Brain (organoid and tissue), 16 donors: ENCODE measurements at places on chromosomes 12 and 14. TPM values are rescaled to one million over a fixed set of nuclear protein-coding genes. Genes with fewer than 3 reads are reported as not detected.

- peak; percentile 70 for DNase-seq
Measured at GRCh38 chr12:12788675-12789368, 3.4 kb downstream of the APOLD1 start.

- DNase-seq: no peak
Measured at GRCh38 chr12:80710727-80711449, 3.5 kb downstream of the MYF6 start.

SLC6A13 gene
- 4.3 TPM for polyA plus RNA-seq

SERPINA9 gene
- polyA plus RNA-seq: not detected

- no peak for DNase-seq
Measured at GRCh38 chr14:103697603-103698379, 17.5 kb downstream of the XRCC3 start.
